ENCODE measurements at places on chromosomes 3 and 15.

DNA sequence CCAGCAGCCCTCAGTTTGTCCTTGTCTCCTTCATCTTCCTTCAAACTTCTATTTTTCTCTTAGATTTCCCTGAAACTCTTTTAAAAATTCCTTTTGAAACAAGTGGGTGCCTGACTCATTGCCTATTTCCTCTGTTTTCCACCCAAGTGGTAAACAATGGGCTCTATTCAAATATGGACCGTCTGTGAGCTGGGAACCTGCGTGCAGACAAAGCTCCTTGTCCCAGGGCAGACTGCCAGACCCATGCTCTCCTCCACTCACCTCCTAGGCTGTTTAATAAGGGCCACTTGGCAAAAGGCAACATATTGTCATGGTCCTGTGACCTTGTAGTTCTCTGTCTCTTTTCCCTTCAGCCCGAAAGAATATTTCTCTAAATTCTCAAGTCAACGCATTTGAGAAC is 332.7 kb upstream of the THBS1 start:
- DNase-seq, result no peak

GRCh38 chr15:90583471-90584252 is 53.9 kb downstream of the CRTC3 start:
- no peak for DNase-seq

DNA sequence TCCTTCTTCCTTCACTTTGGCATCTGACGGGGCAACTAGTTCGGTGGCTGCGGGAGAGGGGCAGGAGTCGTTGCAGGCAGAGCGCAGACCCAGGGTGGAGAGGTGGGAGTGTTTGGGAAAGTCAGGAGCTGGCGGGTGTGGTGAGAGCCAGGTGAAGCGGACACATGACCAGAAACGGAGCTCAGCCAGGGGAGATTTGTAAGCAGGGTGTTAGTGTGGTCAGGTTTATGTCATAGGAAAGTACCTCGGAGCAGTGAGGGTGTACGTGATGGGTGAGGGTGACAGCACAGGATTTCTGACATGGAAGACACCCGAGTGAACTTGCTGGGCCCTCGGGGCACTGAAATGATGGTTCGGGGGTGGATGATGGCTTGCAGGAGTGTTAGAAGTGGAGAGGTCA is 247.4 kb upstream of the TPM1 start:
- no peak for DNase-seq

DNA sequence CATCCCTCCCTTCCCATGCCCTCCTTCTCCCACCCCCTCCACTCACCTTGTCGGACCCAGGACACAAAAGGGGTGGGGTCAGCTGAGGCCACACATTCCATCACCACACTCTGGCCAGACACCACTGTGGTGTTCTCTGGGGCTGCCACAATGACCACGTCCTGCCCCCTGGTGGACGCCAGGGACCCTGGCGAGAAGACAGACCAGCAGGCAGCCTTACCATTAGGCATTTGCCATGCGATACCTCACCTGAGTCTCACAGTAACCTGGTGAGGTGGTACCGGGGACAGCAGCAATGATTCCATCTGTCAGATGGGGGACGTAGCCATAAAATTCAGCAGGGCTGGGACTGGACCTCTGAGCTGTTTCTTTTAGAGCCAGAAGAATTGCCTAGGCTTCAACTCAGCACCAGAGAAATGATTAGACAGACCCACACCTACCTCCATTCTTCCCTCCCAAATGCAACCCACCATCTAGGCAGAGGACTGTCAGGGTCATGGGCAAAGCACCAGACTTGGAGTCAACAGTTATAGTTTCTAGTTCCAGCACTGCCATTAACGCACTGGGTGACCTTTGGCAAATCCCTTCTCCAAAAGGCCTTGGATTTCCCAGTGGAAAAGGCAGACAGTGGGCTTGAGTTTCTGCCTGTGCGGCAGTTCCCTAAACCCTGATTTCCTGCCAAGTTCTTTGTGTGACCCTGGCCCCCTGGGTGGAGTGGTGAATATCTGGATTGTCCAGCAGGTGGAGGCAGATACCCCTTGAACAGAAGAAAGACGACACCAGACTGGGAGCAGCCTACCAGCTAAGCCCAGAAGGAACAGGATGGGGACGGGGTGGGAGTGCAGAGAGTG is 21.8 kb downstream of the IGDCC4 start:
- DNase-seq, result peak; percentile 67

DNA sequence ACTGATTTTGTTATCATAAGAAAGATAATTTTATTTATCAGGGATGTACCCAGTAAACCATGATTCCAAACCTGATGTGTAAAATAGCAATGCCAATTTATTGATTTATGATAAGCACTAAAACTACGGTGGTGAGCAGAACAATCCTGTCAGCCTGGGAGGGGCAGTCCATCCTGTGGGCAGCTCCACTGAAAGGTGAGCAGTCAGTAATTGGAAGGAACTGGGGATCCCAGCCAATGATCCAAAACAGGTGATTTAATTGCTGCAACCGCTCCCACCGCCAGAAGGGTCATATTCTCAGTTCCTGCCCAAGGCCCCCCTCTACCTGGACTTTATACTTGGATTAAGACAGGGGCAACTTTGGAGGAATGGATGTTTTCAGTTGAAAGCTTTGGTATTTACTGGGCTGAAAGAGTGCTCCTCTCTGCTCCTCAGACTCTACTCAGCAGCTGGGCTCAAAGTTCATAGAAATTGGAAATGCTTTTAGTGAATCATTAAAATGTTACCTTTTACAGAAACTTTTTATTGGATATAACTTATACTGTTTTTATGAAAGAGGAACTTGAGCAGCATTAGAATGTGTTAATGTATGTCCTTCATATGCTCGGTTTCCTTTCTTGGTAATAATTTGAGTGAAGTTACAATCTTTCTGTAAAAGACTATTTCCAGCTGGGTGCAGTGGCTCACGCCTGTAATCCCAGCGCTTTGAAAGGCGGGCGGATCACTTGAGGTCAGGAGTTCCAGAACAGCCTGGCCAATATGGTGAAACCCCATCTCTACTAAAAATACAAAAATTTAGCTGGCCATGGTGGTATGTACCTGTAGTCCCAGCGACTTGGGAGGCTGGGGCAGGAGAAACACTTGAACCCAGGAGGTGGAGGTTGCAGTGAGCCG is 198.6 kb upstream of the IL12A start:
- no peak for DNase-seq

DNA sequence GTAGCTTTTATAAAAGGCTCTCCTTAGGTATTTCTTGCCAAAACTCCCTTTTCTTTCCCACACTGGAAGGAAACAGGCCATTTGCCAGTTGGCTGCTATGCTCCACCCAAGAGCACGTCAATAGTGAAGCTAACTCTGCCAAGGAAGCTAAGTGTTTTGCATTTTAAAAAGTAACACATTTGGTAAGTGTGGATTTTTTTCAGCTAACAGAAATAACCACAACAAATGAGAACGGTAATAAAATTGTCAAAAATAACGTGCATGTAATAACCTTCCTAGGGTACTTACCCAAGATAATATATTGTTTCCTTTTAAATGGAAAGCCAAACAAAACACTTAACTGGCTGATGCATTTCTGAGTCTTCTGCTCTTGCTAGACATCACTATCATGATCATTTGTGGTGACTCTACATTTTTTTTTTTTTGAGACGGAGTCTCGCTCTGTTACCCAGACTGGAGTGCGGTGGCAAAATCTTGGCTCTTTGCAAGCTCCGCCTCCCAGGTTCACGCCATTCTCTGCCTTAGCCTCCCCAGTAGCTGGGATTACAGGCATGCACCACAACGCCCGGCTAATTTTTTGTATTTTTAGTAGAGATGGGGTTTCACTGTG is 4.6 kb downstream of the DPP8 start:
- peak; percentile 22 for DNase-seq

DNA sequence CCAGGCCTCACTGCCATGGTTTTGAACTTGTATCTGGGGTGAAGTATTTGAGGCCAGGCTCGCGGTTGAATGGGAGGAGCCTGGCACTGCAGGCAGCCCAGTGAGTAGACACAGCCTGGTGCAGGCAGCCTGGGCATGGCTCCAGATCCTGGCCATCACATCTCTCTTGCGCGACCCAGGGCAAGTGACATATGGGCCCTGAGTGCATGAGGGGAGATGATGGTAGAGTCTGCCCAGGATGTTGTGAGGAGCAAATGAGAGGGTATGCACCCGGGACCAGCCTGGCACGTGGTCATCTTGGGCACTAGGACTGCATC is 103.5 kb downstream of the TBC1D2B start:
- no peak for DNase-seq

DNA sequence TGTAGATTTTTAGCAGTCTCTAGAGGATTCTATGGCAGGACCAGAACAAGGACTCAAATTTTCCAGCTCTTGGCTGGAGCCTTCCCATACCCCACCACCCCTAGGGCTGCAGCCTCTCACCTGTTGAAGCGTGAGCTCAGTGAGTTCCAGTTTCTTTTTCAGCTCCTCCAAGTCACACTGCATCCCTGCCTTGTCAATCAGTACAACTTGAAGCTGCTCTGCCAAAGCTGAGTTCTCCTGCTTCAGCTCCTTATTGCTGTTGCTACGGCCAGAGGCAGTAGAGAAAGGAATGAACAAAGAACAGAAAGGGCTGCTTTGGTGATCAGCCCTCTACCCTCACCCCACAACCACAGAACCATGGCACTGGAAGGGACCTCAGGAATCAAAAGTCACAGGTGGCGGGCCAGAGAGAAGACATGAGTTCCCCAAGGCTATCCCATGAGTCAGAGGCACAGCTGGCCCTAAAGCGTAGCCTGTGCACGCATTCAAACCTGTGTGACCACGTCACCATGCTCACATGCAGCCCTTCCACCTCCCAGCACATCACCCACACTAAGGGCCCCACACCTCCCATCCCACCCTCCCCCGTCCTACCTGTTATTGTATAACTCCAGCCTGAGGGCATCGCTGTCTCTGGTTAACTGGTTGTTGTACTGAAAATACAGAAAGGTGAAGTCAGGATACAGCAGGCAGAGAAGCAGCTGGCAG is 83.3 kb upstream of the C2CD4B start:
- no peak for DNase-seq

GRCh38 chr3:142888099-142888480 is 793 bp downstream of the PCOLCE2 start:
- peak; percentile 23 for DNase-seq

DNA sequence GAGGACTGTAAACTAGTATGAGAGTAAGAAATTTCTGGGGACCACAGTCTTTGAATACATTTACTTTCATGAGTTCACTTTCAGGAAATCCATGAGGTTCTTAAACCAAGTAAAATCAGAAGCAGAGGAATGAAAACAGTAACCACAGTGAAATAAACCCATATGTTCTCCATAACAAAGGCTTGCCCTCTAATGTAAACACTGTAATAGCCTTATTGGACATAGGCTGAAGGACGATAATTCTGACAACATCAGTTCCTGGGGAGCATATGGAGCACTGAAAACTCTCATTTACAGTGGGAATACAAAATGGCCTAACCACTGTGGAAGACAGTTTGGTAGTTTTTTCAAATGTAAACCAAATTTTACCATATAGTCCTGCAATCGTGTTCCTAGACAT is 965.8 kb downstream of the NSUN3 start:
- no peak for DNase-seq

DNA sequence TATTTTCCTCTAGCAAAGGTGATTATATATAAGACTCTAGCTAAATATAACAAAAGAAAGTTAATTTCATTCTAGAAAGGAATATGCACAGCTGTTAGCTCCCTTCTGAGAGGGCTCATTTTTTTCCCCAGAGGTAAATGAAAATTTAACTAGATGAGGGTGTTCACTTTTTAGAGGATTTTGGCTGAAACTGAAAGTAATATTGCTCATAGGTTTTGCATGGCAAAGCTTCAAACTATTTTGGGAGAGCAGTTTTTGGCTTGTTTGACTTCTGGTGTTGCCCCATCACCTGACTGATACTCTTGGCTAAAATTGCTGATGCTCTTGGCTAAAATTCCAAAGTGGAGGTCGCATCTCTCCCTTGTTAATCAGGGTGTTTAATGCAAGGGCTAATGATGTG is 311.9 kb downstream of the EDEM1 start:
- no peak for DNase-seq

- peak; percentile 10 for DNase-seq
Observed at GRCh38 chr3:133895208-133896001, at the start of gene RAB6B. RAB6B (minus strand) TSS chr3:133895882; CDS start chr3:133895466, 416 bp downstream.

GRCh38 chr15:78389322-78389721 is 48.7 kb upstream of the IREB2 start:
- no peak for DNase-seq

GRCh38 chr3:179613807-179614206 is 9.2 kb downstream of the NDUFB5 start:
- DNase-seq, result no peak

DNA sequence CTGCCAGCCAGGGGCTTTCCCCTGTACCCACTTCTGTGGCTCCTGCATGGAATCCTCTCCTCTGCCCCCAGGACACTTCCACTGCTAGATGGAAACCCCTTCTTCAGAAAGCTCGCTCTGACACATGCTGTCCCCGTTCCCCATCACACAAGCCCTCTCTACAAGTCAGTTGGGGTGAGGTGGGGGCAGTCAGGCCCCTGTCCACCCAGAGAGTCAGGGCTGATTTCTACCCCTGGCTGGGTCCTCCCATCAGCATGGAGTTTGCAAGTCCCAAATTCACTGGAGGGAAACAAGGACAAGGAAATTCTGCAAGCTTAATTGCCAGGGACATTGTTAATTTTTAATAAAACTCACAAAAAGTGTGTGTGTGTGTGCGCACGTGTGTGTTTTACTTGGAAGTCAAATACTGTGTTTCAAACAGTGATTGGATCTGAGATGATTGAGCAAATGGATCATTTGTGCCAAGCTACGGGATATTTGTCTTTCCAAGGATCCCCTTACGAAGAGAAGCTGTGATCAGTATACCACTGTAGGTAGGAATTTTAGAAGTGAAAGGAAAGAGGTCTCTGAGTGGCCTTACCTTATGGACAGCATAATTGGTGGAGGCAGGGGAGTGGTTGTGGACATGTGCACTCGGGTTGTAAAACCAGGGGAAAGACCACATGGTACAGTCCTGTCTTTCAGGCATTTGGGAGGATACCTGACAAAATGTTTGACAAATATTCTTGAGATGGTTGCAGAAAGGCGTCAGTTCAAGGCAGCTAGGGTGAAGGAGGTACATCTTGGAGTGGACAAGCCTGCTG is 1.5 kb upstream of the AMOTL2 start:
- DNase-seq, result no peak

DNA sequence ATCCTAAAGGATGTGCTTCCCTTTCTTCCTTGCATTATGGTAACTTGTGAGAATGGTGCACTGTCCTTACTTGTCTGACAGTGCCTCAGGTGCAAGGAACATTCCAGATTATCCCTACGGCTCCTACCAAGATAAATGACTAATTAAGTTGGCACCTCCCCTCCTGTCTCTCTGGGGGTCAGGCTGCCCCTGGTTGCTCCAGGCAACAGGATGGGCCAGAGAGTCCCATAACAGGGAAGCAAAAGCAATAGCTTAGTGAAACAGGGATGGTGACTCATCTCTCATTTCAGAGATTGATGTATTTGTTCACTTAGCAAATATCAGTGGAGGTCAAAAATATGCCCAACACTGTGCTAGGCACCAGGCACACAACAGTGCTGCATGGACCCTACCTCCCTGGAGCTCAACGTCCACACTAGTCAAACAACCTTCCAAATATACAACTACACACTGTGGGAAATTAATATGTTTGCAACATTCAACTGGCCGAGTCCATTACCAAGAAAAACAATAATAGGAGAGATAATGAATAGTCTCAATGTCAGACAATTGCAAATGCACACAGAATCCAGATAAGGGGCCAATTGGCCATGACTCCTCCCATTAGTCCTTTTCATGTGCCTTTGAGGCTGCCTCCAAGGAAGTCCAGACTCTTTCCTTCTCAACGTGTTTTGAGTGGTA is 249.0 kb downstream of the TLE3 start:
- no peak for DNase-seq

GRCh38 chr3:151314137-151314536 is 2.5 kb downstream of the GPR87 start:
- no peak for DNase-seq

GRCh38 chr15:36126194-36126593 is 453.2 kb upstream of the CDIN1 start:
- DNase-seq, result no peak
